Right atrium auricular region (tissue), 2 donors: ENCODE measurements at places on chromosomes 2 and 18.

DNA sequence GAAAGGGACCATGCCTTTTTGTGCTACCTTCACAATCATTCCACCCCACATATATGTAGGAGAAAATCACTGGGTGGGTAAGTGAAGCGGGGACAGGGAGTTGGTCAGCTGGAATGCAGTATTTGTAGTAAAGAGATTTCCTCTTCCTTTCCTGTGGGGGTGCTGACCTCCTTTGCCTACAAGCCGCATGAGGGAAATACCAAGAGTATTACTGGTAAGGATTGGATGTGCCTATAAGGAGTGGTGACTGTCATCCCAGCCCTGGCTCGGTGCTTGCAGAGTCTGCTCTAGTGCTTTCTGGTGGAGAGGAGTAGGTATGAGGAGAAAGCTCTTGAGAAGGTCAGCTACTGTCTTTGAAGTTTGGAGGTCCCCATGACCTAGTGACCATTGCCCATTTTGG, 324.6 kb downstream of the HRH4 start:
- no peak for DNase-seq

GRCh38 chr2:192570788-192571187, 376.1 kb upstream of the TMEFF2 start:
- no peak for DNase-seq

DNA sequence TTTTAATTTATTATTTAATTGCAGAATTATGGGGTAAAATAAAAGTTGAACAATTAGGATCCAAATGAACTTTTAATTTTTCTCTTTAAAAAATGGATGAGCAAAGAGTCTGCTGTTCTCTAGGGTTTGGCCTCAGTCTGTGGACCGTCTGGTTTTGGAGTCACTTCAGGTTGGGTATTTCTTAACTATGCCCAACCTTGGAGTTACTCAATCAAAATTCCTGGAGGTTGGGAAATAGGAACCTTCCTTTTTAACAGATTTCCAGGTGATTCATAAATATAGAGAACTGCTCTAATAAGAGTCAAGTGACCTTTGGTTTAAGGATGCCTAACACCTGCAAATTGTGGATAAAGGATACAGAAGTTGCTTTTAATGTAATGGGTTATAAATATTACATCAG, 241.5 kb upstream of the GCFC2 start:
- DNase-seq = no peak

DNA sequence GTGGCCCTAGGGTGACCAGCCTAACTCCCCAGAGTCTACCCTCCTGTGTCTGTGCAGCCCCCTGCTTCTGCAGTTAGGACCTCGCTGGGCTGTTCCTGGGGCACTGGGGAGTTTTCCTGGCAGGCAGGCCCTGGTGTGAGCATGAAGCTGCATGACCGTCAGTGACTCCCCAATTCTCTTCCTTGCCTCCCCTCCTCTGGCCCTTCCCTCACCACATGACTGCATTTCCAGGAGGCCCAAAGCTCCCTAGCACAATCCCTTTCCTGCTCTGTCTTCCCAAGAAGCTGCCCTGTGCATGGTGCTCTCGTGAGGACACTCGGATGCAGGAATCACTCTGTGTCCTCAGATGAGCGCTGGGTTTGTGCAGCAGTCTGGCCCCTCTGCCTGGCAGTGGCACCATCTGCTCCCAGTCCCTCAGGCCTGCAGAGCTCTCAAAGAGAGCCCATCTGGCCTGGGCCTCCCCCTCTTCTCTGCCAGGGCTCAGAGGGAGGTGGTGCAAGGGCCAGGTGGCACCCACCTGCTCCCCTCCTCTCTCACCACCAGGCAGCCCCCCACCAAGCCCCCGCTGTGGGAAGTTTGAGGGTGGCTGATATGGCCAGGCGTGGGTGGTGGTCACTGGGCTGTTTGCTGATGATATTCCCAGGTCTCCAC, 125.6 kb upstream of the HS6ST1 start:
- peak; percentile 46 for DNase-seq

GRCh38 chr18:13159579-13159978, 59.0 kb upstream of the LDLRAD4 start:
- no peak for DNase-seq

DNA sequence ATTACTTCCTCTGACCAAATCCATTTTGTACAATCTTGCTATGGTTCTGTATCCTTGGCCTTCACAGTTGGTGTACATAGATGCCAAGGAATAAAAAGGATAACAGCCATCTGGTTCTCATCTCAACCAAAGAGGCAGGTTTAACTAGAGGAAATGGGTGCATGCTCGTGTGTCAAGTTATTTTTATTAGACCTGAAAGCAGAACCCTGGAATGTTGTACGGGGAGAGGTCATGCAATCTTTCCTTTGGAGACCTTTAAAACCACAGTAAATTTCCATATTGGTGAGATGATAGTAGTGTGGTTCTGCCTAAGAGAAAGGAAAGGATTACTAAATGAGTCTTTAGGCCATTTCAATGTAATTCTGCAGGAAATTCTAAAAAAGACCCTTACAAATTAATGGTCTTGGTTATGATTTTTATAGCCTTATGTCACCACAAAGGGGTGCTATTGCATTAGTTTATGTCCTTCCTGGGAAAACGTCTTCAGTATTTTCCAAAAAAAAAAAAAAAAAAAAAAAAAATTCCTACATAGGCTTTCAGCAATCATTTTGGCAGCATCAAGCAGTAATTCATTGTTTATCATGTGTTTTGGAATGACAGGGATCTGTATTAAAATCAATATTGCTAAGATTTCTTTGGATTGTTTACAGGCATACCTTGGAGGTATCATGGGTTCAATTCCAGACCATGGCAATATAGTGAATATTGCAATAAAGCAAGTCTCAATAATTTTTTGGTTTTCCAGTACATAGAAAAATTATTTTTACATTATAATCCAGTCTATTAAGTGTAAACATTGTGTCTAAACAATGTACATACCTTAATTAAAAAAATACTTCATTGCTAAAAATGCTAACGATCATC, 270.8 kb downstream of the NYAP2 start:
- no peak for DNase-seq

GRCh38 chr2:128736046-128736688, 417.5 kb upstream of the HS6ST1 start:
- peak; percentile 44 for DNase-seq

GRCh38 chr2:95023222-95023597, 2.3 kb upstream of the MAL start:
- DNase-seq = no peak

DNA sequence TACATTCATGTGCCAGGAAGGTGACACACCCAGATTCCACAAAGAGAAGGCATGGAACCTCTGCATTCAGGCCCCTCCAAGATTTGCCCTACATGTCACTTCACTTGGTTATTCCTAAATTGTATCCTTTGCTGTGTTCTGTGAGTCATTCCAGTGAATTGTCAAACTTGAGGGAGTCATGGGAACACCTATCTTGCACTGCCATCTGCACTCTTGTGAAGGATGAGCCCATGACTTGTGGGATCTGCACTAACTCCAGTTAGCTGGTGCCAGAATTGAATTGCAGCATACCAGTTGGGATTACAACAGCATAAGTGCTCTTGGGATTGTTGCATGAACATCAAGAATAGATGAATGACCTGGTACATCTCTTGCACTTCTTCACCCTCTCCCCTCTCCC, 1288.0 kb upstream of the ZEB2 start:
- DNase-seq = no peak

DNA sequence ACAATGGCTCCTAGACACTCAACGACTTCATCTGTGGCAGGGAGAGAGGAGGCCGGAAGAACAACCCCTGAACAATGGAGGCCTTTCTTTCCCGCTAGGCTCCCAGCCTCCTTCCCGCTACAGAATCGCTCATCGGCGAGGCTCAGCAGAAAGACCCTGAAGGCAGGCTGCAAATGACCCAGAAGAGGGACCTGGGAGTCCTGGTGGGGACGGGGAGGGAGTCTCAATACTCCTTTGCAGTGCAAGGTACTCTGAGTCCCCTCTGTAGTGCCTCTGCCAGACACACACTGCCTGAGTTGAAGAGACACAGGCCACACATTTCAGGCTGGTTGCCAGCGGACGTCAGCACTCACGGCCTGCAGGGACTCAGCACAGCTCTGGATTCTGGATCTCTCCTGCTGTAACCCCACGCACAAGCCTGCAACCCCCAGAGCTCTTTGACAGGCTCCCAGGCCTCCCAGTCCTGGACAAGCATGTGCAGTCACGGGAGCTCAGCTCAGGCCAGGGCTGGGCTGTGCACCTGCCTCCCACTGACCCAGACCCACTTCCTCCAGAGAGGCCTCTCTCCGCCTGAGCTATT, 6.1 kb downstream of the GPR17 start:
- peak; percentile 89 for DNase-seq

- no peak for DNase-seq
Measured at GRCh38 chr2:111066062-111066593, 54.6 kb upstream of the BCL2L11 start.

DNA sequence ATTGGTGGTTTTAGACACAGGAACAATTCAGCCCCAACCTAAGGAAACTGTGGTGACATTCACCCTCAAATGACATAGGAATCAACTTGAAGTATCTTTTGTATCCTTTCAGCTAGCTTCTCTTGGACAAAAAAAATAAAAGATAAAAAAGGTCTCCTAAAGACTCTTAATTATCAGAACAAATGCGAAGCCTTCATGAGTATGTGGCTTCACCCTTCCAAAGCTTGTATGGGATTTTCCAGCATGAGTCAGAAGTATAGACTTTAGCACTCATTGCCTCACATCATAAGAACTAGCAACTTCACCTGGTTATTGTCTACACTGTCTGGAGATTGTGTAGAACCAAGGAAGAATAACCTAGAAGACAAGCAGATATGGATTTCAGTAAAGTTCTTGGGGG, 135.4 kb downstream of the LAMA3 start:
- DNase-seq = no peak

GRCh38 chr18:7116792-7117389, 706 bp downstream of the LAMA1 start:
- DNase-seq = no peak

GRCh38 chr2:226137201-226137811, 662.3 kb downstream of the IRS1 start:
- no peak for DNase-seq

- DNase-seq = no peak
Measured at GRCh38 chr2:9560628-9561027, 5.0 kb upstream of the ADAM17 start.

DNA sequence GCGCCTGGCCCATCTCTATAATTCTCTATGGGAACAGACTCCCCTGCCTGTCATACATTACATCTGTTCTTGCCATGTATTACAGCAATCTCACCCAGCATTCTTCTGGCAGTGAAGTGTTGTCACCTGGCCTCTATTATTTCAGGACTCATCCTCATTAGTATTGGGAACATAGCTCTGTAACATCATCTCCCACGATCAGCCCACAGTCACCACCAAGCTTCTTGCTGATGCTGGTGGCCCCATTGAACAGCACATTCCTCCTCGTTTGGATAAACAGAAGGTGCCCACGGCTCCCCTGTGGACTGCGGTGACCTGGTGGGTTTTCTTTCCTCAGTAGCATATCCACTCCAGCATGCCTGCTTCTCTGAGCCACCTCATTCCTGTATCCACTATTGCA, 21.5 kb downstream of the CHCHD5 start:
- no peak for DNase-seq

- no peak for DNase-seq
Measured at GRCh38 chr18:9328776-9329175, 5.8 kb upstream of the TWSG1 start.

GRCh38 chr2:10097352-10098148, 17.3 kb upstream of the CYS1 start:
- DNase-seq = peak; percentile 73

- no peak for DNase-seq
Measured at GRCh38 chr18:22604986-22605421, 187.3 kb upstream of the CTAGE1 start.

DNA sequence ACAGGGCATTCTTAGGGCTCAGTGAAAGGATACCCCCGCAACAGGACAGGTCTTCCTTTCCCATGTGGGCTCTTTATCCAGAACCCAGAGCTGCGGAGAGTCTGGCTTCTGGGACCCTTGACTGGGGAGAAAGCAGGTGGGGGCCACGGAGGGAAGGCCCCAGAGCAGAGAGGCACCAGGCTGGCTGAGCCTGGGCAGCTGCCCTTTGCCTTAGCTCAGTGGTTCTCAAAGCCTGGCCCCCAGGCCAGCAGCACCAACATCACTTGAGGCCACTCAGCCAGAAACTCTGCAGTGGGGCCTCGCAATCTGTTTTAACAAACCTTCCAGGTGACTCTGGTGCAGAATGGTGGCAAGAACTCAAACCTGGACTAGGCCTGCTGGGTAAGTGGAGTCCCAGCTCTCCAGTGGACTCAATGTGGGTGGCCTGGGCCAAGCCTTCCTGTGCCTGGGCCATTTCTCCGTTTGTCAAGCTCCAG, 1.6 kb upstream of the TMEM37 start:
- DNase-seq = no peak

- no peak for DNase-seq
Measured at GRCh38 chr2:62826141-62826540, 120.6 kb downstream of the EHBP1 start.

- no peak for DNase-seq
Measured at GRCh38 chr18:51020536-51020935, 9.5 kb upstream of the SMAD4 start.

GRCh38 chr2:135162786-135163185, 110.7 kb downstream of the RAB3GAP1 start:
- DNase-seq = no peak

DNA sequence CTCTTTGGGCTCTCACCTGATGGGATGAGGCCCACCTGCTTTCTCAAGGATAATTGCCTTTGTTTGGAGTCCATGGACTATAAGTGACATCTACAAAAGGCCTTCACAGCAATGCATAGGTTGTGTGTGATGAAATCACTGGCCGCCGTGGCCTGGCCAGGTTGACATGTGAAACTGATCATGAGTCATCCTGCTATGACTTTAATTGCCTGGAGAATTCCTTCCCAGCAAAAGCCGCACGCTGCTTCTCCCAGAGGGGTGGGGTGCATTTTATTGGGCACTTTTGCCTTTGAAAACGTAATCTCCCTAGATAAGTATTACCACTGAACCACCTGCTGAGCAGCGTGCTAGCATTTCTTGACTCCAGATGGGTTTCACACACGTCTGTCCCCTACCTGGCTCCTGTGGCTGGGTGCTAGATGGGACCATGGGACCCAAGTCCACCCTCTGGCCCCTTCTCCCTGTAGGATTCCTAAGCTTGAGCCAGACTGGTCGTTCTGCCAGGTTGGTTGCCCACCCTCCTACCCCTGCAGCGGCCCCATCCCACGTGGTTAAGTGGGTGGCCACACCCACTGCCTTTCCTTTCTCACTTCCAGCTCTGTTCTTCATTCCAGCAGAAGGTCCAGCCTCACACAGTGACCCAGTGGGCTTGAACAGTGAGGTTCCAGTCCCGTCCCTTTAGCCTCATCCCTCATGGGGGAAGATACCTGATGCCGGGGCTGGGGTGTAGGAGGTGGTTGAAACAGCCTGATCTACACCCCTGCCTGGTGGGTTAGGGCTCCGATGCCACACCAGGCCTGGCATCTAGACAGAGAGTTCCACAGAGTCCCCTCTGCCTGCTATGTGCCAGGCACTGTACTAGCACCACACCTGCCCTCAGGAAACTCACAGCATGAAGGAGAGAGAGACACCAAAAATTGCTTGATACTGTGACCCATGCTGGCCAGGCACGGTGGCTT, 89.6 kb downstream of the GBX2 start:
- DNase-seq = no peak

GRCh38 chr2:217285926-217286325, 426.1 kb upstream of the TNP1 start:
- no peak for DNase-seq
